ENCODE measurements at places on chromosomes 5 and 9.

DNA sequence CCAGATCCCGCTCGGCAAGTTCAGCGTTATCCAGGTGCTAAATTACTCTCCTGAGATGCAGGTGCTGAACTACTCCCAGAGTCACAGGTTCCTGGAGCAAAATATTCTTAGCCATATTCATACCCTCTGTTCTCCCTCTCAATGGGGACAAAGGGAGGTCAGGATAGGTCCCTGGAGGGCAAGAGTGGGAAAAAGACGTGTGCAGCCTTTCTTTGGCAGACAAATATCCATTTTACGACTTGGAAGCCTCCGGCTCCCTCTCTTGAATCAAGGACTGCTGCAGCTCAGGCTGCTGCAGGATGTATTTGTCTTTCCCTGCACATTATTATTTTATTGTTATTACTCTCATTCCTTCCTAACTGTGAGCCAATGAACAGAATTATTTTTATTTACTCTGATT lies 590.2 kb downstream of the NR2F1-AS1 start:
- DNase-seq = no peak

DNA sequence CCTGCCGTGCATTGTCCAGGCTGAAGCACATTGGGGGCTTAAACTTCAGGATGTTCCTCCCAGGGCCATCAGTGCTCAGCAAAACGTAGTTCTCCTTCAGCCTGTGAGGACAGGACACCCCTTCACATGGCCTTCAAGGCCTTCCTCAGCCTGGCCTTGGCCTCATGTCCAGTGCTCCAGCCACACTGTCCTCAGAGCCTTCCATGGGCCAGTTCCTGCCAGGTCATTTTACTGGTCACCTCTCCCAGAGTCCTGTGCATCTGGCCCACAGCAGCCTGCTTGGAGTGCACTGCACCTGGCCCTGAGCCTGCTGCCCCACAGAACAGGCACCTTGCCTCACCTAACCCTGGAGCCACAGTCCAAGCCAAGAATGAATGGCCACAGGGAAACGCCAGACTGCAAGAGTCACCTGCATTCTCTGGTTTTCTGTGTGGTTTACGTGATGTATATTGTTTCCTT lies 8.7 kb downstream of the HNRNPAB start:
- no peak for DNase-seq

DNA sequence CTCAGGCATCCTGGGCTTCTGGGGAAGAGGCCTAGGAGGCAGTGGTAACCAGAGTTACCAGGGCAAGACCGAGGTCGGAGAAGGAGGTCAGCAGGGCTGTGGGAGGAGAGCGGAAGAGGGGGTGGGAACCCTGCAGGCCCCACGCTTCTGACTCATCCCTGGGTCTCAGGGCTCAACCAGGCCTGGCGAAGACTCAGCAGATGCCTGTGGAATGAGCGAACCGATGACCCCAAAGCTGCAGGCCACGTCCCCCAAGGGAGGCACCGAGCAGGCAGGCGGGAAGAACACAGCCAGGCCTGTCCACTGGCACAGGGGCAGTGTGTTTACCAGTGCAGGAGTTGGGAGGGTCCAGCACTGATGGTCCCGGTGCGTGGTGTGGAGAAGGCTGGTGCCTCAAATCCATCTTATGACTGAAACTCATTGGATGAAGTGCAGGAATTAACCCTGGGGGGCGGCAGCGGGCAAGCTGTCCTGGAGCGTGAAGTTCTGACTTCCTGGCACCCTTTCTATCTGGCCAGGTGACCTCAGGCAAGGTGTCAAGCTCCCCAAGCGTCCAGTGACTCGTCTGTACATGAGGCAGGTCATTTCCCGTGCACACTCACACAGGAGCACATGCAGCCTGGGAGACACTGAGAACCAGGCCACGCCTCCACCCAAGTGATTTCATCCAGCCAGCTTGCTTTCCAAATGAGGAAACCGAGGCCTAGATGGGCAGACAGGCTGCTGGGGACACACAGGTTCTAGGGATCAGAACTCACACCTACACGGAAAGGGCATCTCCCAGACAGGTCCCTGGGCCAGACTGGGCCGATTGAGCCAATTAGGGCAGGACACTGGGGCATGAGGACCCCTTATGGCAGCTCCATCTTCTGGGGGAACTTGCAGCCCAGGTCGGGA lies 69.1 kb downstream of the ADAMTS2 start:
- no peak for DNase-seq

- DNase-seq = no peak
Measured at GRCh38 chr5:53386341-53386740, 94.1 kb upstream of the FST start.

GRCh38 chr9:16267281-16268066 lies 603.0 kb downstream of the BNC2 start:
- DNase-seq = no peak

GRCh38 chr5:141742866-141743851 lies 61.1 kb upstream of the ARAP3 start:
- no peak for DNase-seq

GRCh38 chr9:78930281-78930680 lies 633.4 kb downstream of the PSAT1 start:
- DNase-seq = no peak

Data from AML-193 (cell line).